ENCODE measurements at places on chromosomes 12 and 14.

DNA sequence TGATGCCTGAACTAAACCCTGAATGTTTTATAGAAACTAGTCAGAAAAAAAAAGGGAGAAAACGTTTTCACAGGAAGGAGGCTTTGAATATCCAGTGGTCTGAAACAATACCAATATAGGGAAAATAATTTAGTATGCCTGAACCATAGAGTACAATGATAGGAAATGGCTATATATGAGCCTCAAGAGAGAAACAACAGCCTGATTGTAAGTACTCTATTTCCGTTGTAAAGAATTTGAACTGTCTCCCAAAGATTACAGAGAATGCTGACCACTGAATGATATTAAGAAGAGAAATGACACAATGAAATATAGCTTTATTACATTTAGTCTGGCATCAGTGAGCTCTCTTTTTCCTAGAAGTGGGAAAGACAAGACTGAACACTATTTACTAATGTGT, 5.5 kb upstream of the GABARAPL1 start:
- peaks cover 34% of the 10 kb centered on the region for H3K27me3 ChIP-seq
- H3K4me3 ChIP-seq = no peak overlapping the region
- no peak for ATAC-seq
- H3K4me1 ChIP-seq = peaks cover 9% of the 10 kb centered on the region
- no peaks in the 10 kb centered on the region for H3K36me3 ChIP-seq

DNA sequence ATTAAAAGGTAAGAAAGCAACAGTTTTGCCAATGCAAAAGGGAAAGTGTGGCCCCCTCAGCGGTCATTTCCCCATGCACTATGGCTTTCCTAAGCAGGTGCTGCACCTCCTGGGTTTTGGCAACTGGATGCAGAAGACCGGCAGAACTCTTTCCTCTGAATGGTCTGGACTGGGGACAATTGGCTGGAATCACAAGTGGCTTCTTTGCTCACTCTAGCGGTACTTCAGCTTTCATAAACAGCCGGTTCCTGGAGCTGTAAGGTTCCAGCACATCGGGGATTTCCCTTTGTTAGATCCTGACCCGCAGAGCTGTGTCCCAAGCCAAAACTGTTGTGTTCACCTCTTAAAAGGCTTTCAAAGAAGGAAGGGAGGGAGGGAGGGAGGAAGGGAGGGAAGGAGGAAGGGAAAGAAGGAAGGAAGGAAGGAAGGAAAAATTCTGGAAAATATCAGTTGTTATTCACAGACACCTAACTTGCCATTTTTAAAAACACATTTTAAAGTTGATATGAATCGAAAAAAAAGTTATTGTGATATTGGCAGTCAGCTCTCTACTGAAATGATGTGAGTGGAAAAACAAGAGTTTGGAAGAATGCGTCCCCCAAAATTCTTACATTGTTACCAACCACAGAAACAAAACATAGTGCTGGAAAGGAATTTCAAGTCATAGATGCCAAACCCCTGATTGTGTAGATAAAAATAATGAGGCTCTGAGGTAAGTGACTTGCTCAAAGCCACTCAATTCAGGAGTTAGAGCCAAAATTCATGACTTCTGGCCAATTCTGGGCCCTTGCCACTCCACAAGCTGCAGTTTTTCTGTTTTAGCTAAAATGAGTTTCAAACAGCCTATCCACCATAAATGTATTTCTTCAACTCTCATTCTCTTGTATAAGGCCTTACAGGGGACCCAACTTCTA, 220.6 kb upstream of the HMGA2 start:
- H3K4me3 ChIP-seq = no peak overlapping the region
- H3K27me3 ChIP-seq = no peaks in the 10 kb centered on the region
- no peaks in the 10 kb centered on the region for H3K4me1 ChIP-seq
- no peaks in the 10 kb centered on the region for H3K36me3 ChIP-seq

DNA sequence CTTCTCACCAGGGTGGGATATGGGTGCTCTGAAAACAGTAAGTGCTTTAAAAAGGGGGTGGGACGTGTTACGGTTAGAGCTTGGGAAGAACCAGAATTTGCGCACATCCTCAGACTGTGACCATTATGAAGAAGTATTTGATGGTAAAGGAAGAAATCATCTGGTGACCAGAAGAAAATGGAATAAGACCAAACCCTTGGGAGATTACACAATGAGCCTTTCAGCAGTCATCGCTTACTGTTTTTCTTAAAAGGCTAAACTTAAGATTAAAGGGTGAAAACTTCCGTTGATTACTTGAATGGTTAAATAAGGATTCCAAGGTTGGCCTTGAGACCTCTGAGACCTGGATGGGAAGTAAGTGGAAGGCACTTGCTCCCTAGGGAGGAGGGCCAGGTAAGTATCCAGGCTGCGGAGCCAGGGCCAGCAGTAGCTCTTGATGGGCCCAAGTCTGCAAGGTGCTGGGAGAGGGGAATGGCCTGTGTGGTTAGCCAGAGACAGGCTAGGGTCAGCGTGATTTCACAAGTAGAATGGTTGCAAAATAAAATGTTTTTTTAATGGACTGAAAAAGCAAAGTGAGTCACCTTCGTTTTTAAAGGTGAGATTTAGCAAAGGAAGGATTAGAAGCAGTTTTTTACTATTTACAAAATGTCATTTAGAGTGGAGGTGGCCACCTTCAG, 13.0 kb upstream of the ISM2 start:
- H3K4me1 ChIP-seq = no peaks in the 10 kb centered on the region
- H3K27me3 ChIP-seq = no peaks in the 10 kb centered on the region
- ATAC-seq = no peak

GRCh38 chr14:53055003-53055402, 98.1 kb downstream of the DDHD1 start:
- peaks cover under 1% of the 10 kb centered on the region for H3K4me1 ChIP-seq
- H3K27me3 ChIP-seq = no peaks in the 10 kb centered on the region
- peaks cover 25% of the 10 kb centered on the region for H3K36me3 ChIP-seq
- ATAC-seq = no peak
- H3K4me3 ChIP-seq = no peak overlapping the region

GRCh38 chr14:92456215-92457015, 57.2 kb upstream of the RIN3 start:
- H3K27me3 ChIP-seq = peaks cover 27% of the 10 kb centered on the region
- H3K27ac ChIP-seq = no peak overlapping the region
- no peaks in the 10 kb centered on the region for H3K36me3 ChIP-seq
- peak; percentile 76 for ATAC-seq
- peaks cover 10% of the 10 kb centered on the region for H3K4me1 ChIP-seq

GRCh38 chr12:94615260-94616181, 34.8 kb downstream of the TMCC3 start:
- no peaks in the 10 kb centered on the region for H3K36me3 ChIP-seq
- no peaks in the 10 kb centered on the region for H3K27me3 ChIP-seq
- H3K4me3 ChIP-seq = no peak overlapping the region
- H3K27ac ChIP-seq = no peak overlapping the region

GRCh38 chr14:53004976-53005375, 54.1 kb upstream of the FERMT2 start:
- H3K36me3 ChIP-seq = no peaks in the 10 kb centered on the region
- H3K27ac ChIP-seq = no peak overlapping the region
- no peaks in the 10 kb centered on the region for H3K4me1 ChIP-seq
- no peak for ATAC-seq
- H3K27me3 ChIP-seq = no peaks in the 10 kb centered on the region

GRCh38 chr12:3593906-3594483, 103.0 kb downstream of the PRMT8 start:
- no peaks in the 10 kb centered on the region for H3K4me1 ChIP-seq
- no peaks in the 10 kb centered on the region for H3K36me3 ChIP-seq
- H3K4me3 ChIP-seq = no peak overlapping the region
- no peak overlapping the region for H3K27ac ChIP-seq
- no peak for ATAC-seq
- H3K27me3 ChIP-seq = peaks cover 29% of the 10 kb centered on the region

GRCh38 chr12:124422570-124423523, 128.0 kb downstream of the RFLNA start:
- no peak overlapping the region for H3K4me3 ChIP-seq
- ATAC-seq = no peak
- peaks cover 70% of the 10 kb centered on the region for H3K36me3 ChIP-seq
- no peaks in the 10 kb centered on the region for H3K27me3 ChIP-seq

- H3K4me1 ChIP-seq = peaks cover 100% of the 10 kb centered on the region
- H3K4me3 ChIP-seq = peak overlapping the region; percentile 59
- H3K27ac ChIP-seq = peak overlapping the region; percentile 96
- H3K36me3 ChIP-seq = peaks cover 40% of the 10 kb centered on the region
- ATAC-seq = peak; percentile 76
- no peaks in the 10 kb centered on the region for H3K27me3 ChIP-seq
Observed at GRCh38 chr14:95504135-95505029, 12.1 kb downstream of the SYNE3 start.

DNA sequence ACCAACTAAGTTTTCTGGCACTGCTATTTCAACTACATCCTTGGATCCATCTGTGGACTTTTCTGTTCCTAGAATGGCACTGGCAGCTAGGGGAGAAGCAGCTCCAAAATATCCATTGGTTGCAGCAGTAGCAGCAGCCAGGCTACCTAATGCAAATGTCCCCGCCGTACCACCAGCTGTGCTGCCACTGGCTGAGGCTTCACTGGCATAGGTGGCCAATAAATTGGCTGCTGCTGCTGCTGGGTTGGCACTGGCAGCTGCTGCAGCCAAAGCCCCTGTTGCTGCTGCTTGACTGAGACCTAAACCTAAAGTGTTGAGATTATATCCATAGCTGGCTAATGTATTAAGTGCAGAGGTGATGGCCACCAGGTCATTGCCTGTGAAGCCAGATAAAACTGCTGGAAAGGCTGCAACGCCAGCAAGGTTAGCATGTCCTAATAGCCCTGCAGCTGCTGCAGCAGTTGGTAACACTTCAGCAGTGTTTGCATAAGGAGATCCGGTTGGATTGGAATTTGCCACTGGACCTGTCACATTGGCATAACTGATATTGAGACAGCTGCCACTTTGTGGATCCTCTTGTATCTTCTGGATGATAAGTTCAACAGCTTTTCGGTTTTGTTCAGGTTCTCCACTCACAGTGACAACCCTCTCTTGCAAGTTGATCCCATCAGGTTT, 149.5 kb downstream of the NOVA1 start:
- no peaks in the 10 kb centered on the region for H3K36me3 ChIP-seq
- no peak for ATAC-seq
- no peak overlapping the region for H3K4me3 ChIP-seq
- no peaks in the 10 kb centered on the region for H3K4me1 ChIP-seq
- no peak overlapping the region for H3K27ac ChIP-seq

GRCh38 chr12:64304571-64304970, 82.5 kb upstream of the KICS2 start:
- H3K4me3 ChIP-seq = no peak overlapping the region
- no peak overlapping the region for H3K27ac ChIP-seq
- H3K36me3 ChIP-seq = no peaks in the 10 kb centered on the region
- no peak for ATAC-seq
- H3K4me1 ChIP-seq = no peaks in the 10 kb centered on the region

DNA sequence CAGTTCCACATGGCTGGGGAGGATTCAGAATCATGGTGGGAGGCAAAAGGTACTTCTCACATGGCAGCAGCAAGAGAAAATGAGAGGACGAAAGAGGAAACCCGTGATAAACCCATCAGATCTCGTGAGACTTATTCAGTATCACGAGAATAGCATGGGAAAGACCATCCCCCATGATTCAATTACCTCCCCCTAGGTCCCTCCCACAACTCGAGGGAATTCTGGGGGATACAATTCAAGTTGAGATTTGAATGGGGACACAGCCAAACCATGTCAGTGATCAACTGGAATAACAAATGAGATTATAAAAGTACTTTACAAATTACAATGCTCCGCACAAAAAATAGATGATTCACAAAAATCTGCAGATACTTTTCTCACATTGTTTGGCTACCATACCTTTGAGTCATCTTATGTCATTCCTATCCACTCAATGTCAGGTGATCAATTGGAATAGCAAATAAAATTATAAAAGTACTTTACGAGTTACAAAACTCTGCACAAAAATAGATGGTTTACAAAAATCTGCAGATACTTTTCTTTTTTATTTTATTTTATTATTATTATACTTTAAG, 338.9 kb downstream of the C12orf50 start:
- H3K4me1 ChIP-seq = no peaks in the 10 kb centered on the region
- H3K27me3 ChIP-seq = no peaks in the 10 kb centered on the region
- no peak for ATAC-seq
